ENCODE measurements at places on chromosomes 4 and X.

- H3K27me3 ChIP-seq: no peaks in the 10 kb centered on the region
- peaks cover 2% of the 10 kb centered on the region for H3K36me3 ChIP-seq
- H3K4me3 ChIP-seq: no peak overlapping the region
- peaks cover 19% of the 10 kb centered on the region for H3K4me1 ChIP-seq
- no peak overlapping the region for H3K27ac ChIP-seq
Observed at GRCh38 chr4:17619416-17620105, 5.1 kb downstream of the MED28 start.

DNA sequence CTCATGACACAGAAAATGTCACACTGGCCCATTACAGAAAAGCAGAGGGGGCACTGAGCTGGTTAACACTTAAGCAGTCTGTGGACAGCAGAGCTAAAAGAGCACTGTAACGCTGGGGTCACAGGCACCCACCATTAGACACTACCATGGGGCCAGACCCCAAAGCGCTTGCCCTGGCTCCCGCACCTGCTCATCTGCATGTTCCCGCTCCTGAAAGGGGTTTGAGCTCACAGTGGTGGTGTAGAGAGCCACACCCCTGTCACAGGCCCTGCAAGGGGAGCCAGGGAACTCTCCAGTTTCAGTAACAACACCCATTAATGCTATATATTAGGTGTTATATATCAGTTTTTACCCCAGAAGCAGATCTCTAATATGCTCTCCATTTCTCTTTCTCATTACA, 187.0 kb downstream of the ANKRD50 start:
- H3K27ac ChIP-seq: no peak overlapping the region
- DNase-seq: no peak
- H3K4me1 ChIP-seq: no peaks in the 10 kb centered on the region
- no peaks in the 10 kb centered on the region for H3K27me3 ChIP-seq
- H3K36me3 ChIP-seq: no peaks in the 10 kb centered on the region

GRCh38 chr4:134126000-134126560, 75.5 kb downstream of the PABPC4L start:
- H3K27ac ChIP-seq: no peak overlapping the region
- no peaks in the 10 kb centered on the region for H3K4me1 ChIP-seq
- H3K36me3 ChIP-seq: no peaks in the 10 kb centered on the region
- H3K27me3 ChIP-seq: no peaks in the 10 kb centered on the region
- no peak overlapping the region for H3K4me3 ChIP-seq
- DNase-seq: no peak

DNA sequence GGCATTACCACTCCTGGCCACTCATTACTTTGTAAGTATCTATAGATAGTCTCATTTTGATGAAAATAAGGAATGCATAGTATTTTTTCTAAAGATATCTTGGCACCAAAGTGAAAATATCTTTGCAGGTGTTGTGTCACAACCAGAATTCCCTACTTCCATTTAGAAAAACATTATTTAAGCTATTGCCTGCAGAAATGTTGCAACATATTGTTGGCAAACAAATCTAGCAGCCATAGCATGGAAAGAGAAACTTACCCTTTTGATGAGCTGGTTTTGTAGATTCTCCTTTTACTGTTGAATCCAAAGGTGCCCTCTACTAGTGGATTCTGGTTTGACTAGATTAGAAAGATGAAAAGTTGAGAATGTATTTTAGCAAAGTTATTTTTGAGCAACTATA, 138.8 kb downstream of the AREG start:
- H3K27ac ChIP-seq: no peak overlapping the region
- DNase-seq: no peak
- no peaks in the 10 kb centered on the region for H3K27me3 ChIP-seq
- no peaks in the 10 kb centered on the region for H3K4me1 ChIP-seq
- H3K4me3 ChIP-seq: no peak overlapping the region

DNA sequence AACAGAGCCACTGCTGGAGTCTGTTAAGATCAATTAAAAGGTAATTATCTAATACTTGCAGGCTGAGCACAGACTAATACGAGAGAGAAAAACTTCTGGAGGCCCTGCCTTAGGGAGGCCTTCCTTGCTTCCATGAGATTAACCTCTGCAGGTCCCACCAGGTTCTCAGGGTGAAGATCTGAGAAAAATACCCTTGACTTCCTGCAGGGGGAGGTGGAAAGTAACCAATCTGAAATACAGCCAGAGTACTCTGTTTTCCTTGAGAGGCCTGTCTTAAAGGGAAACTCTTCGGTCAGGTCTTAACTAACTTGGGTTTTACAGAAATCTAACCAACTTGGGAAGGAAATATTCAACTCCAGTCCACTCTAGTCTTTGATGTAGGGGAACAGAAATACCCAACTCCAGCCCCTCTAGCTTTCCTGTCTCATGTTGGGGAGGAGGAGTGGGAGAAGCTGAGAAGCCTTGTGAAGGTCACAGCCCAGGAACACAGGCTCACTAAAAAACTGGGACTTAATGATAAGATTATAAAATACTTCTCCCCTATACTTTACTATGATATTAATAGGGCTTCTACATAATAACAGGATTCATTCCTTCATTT, 77.1 kb downstream of the TBCK start:
- DNase-seq: no peak
- no peak overlapping the region for H3K4me3 ChIP-seq
- H3K27me3 ChIP-seq: no peaks in the 10 kb centered on the region
- no peaks in the 10 kb centered on the region for H3K4me1 ChIP-seq

DNA sequence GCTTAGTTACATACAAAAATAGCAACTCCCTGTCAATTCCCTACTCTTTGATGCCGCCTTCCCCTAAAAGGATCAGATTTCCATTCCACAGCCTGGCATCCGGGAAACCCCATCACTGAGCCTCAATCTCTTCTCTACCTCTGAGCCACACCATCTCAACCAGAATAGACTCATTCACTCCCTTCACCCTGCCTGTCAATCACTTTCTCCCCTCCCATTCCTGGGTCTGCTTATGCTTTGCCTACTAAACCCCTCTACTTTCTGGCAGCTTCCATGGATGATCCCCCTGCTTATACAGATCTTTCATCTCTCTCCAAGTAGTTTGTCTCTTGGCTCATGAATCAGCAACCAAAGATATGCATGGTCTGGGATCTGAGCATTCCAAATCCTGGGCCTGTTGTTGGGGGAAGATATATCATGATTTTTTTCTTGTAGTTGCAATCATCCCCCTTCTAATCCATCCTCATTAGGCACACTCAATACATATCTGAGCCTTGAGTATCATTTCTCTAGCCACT, 2.6 kb downstream of the AMER1 start:
- no peaks in the 10 kb centered on the region for H3K4me1 ChIP-seq
- no peaks in the 10 kb centered on the region for H3K27me3 ChIP-seq

DNA sequence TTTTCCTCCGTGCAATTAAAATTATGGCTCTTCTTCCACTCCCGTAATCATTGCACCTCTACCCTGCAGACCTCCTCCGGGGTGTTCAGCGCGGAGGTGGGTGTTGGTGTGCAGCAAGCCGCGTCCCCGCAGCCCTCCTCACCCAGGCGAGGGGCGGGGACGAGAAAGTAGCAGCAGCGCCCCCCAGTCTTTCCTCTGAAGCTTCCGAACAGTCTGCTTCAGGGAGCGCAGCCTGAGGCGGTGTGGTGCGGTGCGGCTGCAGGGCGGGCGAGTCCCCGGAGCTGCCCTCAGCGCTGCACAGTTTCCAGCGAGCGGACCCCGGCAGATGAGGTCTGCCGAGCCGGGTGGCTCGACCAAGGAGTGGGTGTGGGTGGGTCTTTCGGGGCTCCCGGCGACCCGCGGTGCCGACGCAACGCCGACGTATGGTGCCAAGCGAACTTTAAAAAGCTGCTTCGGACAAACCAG, at the start of gene FRAS1:
Gene FRAS1, plus strand, starts transcription at position 189 of the 465 bp plus-strand sequence. CDS start 687 bp downstream, outside the sequence.
- H3K27ac ChIP-seq: no peak within 1 kb of the TSS
- peak within 1 kb of the TSS; percentile 30 for H3K4me3 ChIP-seq
- H3K36me3 ChIP-seq: no peaks in the 10 kb centered on the region
- H3K4me1 ChIP-seq: peaks cover 11% of the 10 kb centered on the region
- DNase-seq: no peak

GRCh38 chr4:142809559-142809958, 36.5 kb downstream of the INPP4B start:
- H3K4me3 ChIP-seq: no peak overlapping the region
- no peaks in the 10 kb centered on the region for H3K27me3 ChIP-seq
- H3K4me1 ChIP-seq: no peaks in the 10 kb centered on the region
- H3K27ac ChIP-seq: no peak overlapping the region

- H3K36me3 ChIP-seq: no peaks in the 10 kb centered on the region
- peaks cover 37% of the 10 kb centered on the region for H3K27me3 ChIP-seq
- no peak overlapping the region for H3K27ac ChIP-seq
- H3K4me1 ChIP-seq: no peaks in the 10 kb centered on the region
Observed at GRCh38 chrX:131054906-131055305, 3.2 kb upstream of the ARHGAP36 start.

- DNase-seq: no peak
- H3K4me3 ChIP-seq: no peak overlapping the region
- no peaks in the 10 kb centered on the region for H3K36me3 ChIP-seq
- H3K4me1 ChIP-seq: peaks cover 29% of the 10 kb centered on the region
- H3K27me3 ChIP-seq: peaks cover 9% of the 10 kb centered on the region
Observed at GRCh38 chr4:13541720-13542576, 2.4 kb downstream of the NKX3-2 start.

DNA sequence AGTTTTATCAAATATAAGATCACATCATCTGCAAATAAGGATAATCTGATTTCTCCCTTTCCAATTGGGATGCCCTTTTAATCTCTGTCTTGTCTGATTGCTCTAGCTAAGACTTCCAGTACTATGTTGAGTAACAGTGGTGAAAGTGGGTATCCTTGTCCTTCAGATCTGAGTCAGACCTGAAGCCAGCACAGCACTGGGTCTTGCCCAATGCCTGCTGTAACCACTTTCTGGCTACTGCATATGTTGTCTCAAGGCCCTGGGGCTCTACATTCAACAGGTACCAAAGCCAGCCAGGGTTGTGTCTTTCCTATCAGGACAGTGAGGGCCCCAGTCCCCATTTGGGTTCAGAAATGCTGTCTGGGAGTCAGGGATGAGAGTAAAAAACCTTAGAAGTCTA, 90.3 kb downstream of the CYSLTR1 start:
- no peaks in the 10 kb centered on the region for H3K4me1 ChIP-seq
- no peak overlapping the region for H3K27ac ChIP-seq
- DNase-seq: no peak
- no peaks in the 10 kb centered on the region for H3K36me3 ChIP-seq

GRCh38 chr4:6769233-6769988, 13.1 kb upstream of the KIAA0232 start:
- peaks cover 11% of the 10 kb centered on the region for H3K4me1 ChIP-seq
- no peak overlapping the region for H3K27ac ChIP-seq
- H3K27me3 ChIP-seq: no peaks in the 10 kb centered on the region
- H3K36me3 ChIP-seq: no peaks in the 10 kb centered on the region

GRCh38 chrX:16123222-16123786, at the start of gene GRPR:
Gene GRPR (plus strand): TSS chrX:16123565. CDS start chrX:16123954, 389 bp downstream.
- no peaks in the 10 kb centered on the region for H3K4me1 ChIP-seq
- peaks cover 9% of the 10 kb centered on the region for H3K27me3 ChIP-seq
- DNase-seq: peak; percentile 52
- H3K36me3 ChIP-seq: no peaks in the 10 kb centered on the region
- no peak within 1 kb of the TSS for H3K27ac ChIP-seq
- H3K4me3 ChIP-seq: no peak within 1 kb of the TSS

DNA sequence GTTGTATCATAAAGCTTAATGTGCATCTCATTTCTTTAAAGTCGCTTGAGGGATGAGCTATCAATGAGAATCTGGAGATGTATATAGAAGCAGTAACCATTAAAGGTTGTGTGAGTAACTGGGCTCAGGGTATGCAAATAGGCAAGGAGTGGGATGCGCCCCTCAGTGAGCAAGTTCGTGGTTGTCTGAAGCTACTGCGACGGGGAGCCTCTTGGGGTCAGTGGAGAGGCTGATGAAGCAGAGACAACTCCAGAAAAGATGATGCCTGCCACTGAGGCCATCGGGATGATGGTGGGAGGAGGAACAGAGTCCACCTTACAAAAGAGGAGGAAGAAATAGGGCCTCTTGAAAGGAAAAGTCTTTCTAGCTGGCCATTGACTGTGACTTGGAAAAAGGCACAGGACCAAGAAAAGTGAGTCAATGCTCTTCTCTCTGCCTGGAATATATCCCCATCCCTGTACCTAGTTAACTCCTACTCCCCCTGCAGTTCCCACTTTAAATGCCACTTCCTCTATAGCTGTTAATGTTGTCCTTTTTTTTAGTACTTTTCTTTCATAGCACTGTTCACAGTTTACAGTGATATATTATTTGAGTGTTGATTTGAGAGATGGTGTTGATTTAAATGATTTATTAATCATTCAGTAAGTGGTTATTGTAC, 51.4 kb upstream of the LSM6 start:
- H3K36me3 ChIP-seq: no peaks in the 10 kb centered on the region
- no peak for DNase-seq
- H3K4me3 ChIP-seq: no peak overlapping the region
- no peaks in the 10 kb centered on the region for H3K4me1 ChIP-seq

DNA sequence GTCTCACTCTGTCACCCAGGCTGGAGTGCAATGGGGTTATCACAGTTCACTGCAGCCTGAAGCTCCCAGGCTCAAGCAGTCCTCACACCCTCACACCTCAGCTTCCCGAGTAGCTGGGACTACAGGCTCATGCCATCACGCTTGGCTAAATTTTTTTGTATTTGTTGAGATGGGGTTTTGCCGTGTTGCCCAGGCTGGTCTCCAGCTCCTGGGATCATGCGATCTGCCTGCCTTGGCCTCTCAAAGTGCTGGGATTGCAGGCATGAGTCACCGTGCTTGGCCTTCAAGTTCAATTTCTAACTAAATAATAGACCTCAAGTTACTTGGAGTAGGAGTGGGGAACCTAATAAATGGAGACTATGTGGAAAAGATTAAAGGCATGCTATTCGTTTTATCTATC, 48.9 kb downstream of the MND1 start:
- H3K27ac ChIP-seq: no peak overlapping the region
- H3K27me3 ChIP-seq: no peaks in the 10 kb centered on the region
- no peaks in the 10 kb centered on the region for H3K4me1 ChIP-seq
- H3K36me3 ChIP-seq: no peaks in the 10 kb centered on the region
- no peak overlapping the region for H3K4me3 ChIP-seq

DNA sequence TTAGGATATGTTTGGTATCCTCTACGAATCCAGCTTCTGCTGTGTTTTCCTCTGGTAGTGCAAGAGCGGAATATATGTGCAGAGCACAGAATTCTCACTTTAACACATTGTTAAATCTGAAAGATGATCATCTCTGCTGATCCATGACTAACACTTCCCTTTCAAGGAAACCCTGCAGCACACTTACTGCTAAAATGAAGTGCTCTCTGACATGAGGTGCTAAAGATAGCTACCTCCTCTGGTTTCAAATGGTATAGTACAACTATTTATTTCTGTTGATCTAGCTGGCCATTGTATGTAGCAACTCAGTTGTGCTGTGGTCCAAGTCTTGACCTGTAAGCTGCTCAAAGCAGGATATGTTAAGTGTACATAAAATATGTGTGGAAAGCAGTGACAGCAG, 162.4 kb upstream of the FMR1 start:
- no peaks in the 10 kb centered on the region for H3K4me1 ChIP-seq
- H3K4me3 ChIP-seq: no peak overlapping the region
- H3K27me3 ChIP-seq: no peaks in the 10 kb centered on the region
- H3K27ac ChIP-seq: no peak overlapping the region
- DNase-seq: no peak

- peaks cover 22% of the 10 kb centered on the region for H3K4me1 ChIP-seq
- no peaks in the 10 kb centered on the region for H3K27me3 ChIP-seq
- no peak overlapping the region for H3K4me3 ChIP-seq
- no peak for DNase-seq
Observed at GRCh38 chr4:148447681-148448080, 5.5 kb upstream of the NR3C2 start.
